Ascending aorta (tissue), 2 donors: ENCODE measurements at places on chromosomes 1 and 21.
A peak's percentile ranks its signal among the peaks of the same experiment; 100 is the strongest.

DNA sequence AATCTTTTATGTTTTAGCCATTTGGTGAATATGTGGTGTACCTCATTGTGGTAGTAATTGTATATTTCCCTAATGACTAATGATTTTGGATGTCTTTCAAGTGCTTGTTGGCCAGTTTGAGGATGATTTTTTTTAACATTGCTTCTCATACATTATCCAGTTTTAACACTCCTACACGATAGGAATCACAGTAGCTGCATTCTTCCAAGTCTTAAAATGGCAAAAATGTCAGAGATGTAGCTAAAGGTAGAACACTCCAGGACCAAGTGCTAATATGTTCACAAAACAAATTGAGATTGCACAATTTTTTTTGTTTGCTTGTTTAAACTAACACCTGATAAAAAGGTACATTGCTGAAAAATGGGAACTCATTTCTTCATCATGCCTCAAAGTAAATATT lies 11.7 kb downstream of the USP25 start:
- no peak for DNase-seq

GRCh38 chr1:84171481-84171880 lies 27.4 kb downstream of the PRKACB start:
- no peak for DNase-seq

DNA sequence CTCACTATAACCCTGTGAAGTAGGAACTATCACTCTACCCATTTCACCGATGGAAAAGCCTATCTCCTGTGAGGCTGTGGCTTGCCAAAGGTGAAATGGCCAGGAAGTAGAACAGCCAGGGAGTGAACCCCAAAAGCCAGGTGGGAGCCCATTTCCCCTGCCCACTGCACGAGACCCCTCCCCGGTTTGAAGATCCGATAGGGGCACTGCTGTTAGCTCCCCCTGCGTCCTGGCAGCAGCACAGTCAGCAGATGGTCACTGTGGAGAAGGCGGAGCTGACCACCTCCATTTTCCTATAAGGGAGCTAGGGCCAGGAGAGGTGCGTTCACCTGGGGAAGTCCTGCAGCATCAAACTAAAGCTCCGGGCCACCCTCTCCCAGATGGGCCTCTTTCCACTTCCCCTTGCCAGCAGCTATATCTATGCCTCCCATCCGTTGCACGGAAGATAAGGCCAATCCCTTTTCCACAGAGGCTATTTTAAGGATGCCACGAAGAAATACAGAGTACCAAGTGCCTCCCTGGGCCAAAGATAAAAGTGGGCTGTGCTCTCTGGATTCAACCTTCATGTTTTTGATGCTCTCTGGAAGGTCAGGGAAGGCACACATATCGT lies 7.8 kb downstream of the ERG start:
- no peak for DNase-seq

DNA sequence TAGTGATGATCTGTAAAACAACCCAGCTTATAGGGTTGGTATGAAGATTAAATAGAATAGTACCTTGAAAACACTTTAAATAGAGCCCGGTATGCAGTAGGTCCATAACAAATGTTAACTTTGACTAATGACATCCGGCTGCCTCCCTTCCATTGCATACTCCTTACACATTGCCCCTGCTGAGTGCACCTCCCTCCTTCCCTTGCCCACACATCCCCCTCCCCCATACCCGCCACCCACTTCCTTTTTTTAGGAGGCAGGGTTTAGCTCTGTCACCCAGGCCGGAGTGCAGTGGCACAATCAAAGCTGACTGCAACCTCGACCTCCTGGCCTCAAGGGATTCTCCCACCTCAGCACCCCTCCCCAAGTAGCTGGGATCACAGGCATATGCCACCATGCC lies 24.4 kb upstream of the ZC3H12A start:
- DNase-seq, result no peak

DNA sequence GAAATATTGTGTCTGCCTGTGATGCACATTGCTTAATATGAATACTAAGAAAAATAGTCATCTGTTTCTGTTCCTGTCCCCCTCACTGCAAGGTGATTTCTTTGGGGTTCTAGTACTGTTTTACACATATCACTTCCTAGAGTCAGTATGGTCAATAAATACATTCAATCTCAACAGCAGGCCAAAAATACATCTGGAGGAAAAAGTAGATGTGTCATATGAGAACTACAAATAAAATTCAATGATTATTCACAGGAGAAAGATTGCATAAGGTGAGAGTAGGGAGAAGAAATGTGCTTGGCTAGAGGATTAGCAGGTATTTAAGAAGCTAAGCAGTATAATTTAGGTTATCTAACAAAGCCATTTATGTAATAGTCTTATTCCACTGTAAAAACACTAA lies 45.3 kb upstream of the SAMSN1 start:
- DNase-seq, result no peak

DNA sequence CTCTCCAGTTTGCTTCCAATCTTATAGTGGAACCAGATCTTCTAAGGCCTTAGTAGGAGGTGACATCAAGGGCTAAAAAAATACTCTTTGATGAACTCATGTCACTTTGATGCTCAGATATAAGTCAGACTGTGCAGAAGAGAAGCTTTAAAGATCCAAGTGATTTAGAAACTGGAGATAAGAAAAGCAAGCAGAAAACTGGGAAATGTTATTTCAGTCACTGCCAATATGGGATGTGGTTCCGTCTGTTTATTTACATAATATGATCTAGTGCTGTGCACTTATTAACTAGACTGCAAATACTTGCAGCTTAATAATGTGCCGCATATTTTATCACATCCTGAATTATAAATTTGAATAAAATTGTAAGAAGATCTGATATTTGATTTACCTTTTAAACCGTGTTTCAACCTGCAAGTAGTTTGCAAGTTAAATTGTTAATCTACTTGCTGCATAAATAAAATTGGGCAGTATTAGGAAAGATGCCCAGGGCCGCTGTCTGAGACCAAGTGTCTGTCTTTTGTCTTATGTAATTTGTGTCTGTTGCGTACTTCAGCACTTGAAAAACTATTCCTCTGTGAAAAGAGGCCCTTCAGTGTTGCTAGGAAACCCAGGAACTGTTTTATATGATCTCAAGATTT lies 29.6 kb downstream of the CXADR start:
- no peak for DNase-seq

- DNase-seq, result no peak
These were observed 2.2 kb downstream of the ATP1A2 start for GRCh38 chr1:160117709-160118183.

DNA sequence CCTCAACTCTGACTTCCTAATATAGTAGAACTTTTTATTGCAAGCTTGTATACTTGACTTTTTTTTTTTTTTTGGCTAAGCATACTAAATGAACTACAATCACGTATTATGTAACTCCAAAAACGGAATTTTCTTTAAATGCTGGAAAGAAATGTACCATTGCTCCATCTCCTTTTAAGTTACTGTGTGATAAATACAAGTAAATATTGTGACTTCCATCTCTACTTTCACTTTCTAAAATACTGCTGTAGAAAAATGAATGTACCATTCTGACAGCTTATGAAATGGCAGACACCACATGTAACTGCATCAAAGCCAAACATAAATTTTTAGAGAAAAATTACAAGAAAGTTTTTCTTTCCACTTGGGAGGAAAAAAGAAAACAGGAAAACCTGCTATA lies 54.7 kb downstream of the ASH1L start:
- DNase-seq, result no peak

- no peak for DNase-seq
These were observed 207.7 kb downstream of the GREM2 start for GRCh38 chr1:240404286-240404685.

GRCh38 chr21:46459356-46460112 lies 843 bp downstream of the DIP2A start:
- peak; percentile 70 for DNase-seq
